ENCODE measurements at places on chromosomes 7 and 10. TPM values are rescaled to one million over a fixed set of nuclear protein-coding genes. Genes with fewer than 3 reads are reported as not detected.

Gene FXYD4
- 3.1 TPM for total RNA-seq

GRCh38 chr7:80453699-80454340 lies 58.0 kb downstream of the GNAT3 start:
- no peak overlapping the region for H3K27ac ChIP-seq
- no peaks in the 10 kb centered on the region for H3K27me3 ChIP-seq
- no peaks in the 10 kb centered on the region for H3K4me1 ChIP-seq
- H3K36me3 ChIP-seq, result no peaks in the 10 kb centered on the region

Gene CROT
- 21.9 TPM for total RNA-seq

DNA sequence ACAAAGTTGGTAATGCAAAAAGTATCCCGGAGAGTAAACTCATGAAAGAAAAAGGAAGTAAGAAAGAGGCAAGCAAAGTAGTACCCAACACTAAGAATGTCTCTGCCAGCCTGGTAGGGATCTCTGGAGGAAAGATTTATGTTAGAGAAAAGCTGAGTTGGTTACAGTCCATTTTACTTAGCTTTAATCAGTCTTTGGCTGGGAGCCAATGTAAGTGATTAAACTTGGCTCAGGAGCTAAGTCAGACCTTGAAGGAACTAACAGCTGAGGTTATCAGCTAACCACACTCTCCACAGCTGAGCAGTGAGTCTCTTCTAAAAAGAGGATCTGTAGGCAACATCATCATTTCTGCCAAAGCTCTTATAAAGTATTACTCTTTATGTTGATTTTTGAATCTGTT lies 148.0 kb downstream of the ANKRD7 start:
- DNase-seq, result no peak
- no peak overlapping the region for H3K27ac ChIP-seq
- no peaks in the 10 kb centered on the region for H3K36me3 ChIP-seq
- no peaks in the 10 kb centered on the region for H3K27me3 ChIP-seq
- H3K4me3 ChIP-seq, result no peak overlapping the region
- H3K4me1 ChIP-seq, result no peaks in the 10 kb centered on the region

GRCh38 chr7:41135511-41135910 lies 567.4 kb downstream of the INHBA start:
- peaks cover 13% of the 10 kb centered on the region for H3K4me1 ChIP-seq
- H3K27me3 ChIP-seq, result no peaks in the 10 kb centered on the region
- no peak for DNase-seq
- H3K36me3 ChIP-seq, result no peaks in the 10 kb centered on the region

- H3K4me3 ChIP-seq, result no peak overlapping the region
- no peaks in the 10 kb centered on the region for H3K27me3 ChIP-seq
- peak overlapping the region; percentile 24 for H3K27ac ChIP-seq
- peaks cover 9% of the 10 kb centered on the region for H3K4me1 ChIP-seq
- H3K36me3 ChIP-seq, result peaks cover 21% of the 10 kb centered on the region
These were observed 28.4 kb downstream of the CDK6 start for GRCh38 chr7:92808006-92808405.

DNA sequence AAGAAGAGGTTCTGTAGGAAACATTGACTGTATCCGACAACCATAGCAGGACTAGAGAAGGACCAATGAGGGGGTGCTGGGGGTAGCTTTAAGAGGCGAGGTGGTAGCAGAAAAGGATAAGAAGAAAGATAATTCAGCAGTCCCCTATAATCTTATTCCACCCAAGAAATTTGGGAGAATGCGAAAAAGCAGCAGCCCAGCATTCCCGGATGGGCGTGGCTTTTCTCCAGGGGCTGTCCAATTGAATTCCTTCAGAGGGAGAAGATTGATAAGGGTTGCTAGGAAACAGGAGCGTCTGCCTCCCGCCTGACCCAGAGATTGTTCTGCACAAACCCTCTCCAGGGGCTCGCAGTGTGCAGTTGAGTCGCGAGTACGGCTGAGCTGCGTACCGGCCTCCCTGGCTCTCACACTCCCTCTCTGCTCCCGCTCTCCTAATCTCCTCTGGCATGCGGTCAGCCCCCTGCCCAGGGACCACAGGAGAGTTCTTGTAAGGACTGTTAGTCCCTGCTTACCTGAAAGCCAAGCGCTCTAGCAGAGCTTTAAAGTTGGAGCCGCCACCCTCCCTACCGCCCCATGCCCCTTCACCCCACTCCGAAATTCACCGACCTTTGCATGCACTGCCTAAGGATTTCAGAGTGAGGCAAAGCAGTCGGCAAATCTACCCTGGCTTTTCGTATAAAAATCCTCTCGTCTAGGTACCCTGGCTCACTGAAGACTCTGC lies at the start of gene GRM3:
TSS of gene GRM3 (plus strand) at position 349 of the 721 bp plus-strand sequence. CDS start 121,237 bp downstream, outside the sequence.
- H3K36me3 ChIP-seq, result no peaks in the 10 kb centered on the region

DNA sequence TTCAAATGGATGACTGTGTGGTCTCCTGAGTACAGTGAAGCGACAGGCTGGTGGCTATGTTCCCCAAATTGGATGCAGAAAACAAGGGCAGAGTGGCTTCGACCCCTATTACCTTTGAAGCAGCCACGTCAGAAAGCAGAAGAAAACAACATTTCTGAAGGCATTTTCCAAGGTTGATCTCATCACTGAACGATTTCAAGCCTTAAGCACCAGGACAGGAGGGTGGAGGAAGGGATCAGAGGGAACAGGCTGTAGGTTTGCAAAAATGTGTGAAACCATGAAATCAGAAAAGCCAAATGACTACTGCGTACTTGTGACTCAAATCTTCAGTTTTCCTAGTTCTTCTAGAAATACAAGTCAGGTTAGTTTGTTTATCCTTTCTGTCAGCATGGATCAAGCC lies 181.0 kb upstream of the TMEM106B start:
- H3K36me3 ChIP-seq, result no peaks in the 10 kb centered on the region
- no peak overlapping the region for H3K4me3 ChIP-seq
- no peak overlapping the region for H3K27ac ChIP-seq
- no peaks in the 10 kb centered on the region for H3K27me3 ChIP-seq
- no peak for DNase-seq

DNA sequence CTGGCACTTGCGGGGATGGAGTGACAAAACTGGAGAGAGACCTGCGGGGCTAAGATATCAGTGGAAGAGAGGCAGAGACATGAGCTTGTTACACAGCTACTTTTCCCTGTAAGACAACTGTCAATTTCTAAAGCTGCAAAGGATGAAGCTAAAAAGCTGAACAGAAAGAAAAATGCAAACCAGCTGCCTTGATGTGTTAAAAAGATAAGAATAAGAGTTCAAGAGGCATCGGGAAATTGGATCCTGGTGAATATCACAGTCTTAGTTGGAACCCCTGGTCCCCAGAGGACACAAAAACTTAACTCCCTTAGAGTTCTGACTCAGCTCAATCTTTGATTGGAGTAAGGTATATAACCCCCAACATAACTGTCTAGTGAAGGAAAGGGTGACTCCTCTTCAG lies 38.8 kb downstream of the VPS41 start:
- no peak overlapping the region for H3K27ac ChIP-seq
- no peak for DNase-seq
- H3K36me3 ChIP-seq, result no peaks in the 10 kb centered on the region
- no peak overlapping the region for H3K4me3 ChIP-seq

Gene HOXA2
- 26.8 TPM for total RNA-seq

GRCh38 chr10:35827783-35828182 lies 185.7 kb upstream of the FZD8 start:
- no peak for DNase-seq
- H3K36me3 ChIP-seq, result no peaks in the 10 kb centered on the region
- no peaks in the 10 kb centered on the region for H3K4me1 ChIP-seq
- H3K27me3 ChIP-seq, result peaks cover 4% of the 10 kb centered on the region

Gene GIMAP7
- not detected for total RNA-seq

- no peak for DNase-seq
- no peak overlapping the region for H3K27ac ChIP-seq
- peaks cover 3% of the 10 kb centered on the region for H3K27me3 ChIP-seq
- peaks cover 48% of the 10 kb centered on the region for H3K4me1 ChIP-seq
- H3K4me3 ChIP-seq, result no peak overlapping the region
These were observed 175.8 kb downstream of the TRIL start for GRCh38 chr7:28782362-28782761.

DNA sequence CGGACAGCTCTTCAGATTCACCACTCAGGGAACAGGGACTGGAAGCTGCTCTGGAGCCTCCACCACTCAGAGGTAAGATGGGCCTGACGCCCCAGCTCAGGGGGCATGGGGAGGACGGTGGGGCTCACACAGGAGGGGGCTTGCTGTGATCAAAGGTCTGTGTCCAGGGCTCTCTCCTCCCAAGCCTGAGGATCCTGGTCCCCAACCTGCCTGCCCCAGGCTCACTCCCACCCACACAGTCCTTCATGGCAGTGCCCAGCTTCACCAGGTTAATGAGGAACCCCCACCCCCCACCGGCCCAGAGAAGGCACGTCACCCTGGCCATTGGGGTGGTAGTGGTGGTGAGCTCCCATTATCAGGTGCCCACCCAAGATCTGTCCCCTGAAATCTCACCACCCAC lies 926.7 kb upstream of the ZNF722 start:
- no peaks in the 10 kb centered on the region for H3K36me3 ChIP-seq
- H3K27ac ChIP-seq, result no peak overlapping the region
- peak; percentile 59 for DNase-seq

DNA sequence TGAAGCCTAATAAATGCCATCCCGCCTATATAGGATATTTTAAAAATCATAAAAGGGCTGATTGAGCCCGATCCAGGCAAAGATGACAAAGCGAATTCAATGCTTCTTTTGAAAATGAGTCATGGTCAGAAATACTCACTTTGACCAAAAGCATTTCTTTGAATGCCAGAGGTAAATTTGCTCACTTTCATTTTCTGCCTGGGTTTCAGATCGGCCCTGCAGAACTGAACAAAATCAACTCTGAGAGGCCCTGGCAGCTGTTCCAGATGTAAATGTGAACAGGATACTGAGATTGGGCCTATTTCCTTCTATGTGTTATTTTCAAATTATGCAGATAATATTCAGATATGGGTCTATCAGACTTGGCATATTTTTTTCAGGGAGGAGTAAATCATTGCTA lies 114.8 kb upstream of the ARID5B start:
- no peaks in the 10 kb centered on the region for H3K4me1 ChIP-seq
- H3K27me3 ChIP-seq, result no peaks in the 10 kb centered on the region
- H3K27ac ChIP-seq, result no peak overlapping the region
- DNase-seq, result no peak
- H3K36me3 ChIP-seq, result no peaks in the 10 kb centered on the region

- no peak for DNase-seq
- H3K36me3 ChIP-seq, result peaks cover 26% of the 10 kb centered on the region
- peak overlapping the region; percentile 48 for H3K27ac ChIP-seq
- no peaks in the 10 kb centered on the region for H3K27me3 ChIP-seq
These were observed 104.6 kb downstream of the HIPK2 start for GRCh38 chr7:139673230-139673629.

- H3K4me1 ChIP-seq, result peaks cover 19% of the 10 kb centered on the region
- H3K36me3 ChIP-seq, result peaks cover 4% of the 10 kb centered on the region
- H3K27me3 ChIP-seq, result peaks cover 28% of the 10 kb centered on the region
- H3K4me3 ChIP-seq, result no peak overlapping the region
These were observed 151.3 kb upstream of the BMPER start for GRCh38 chr7:33753881-33754525.

Gene PMPCB
- total RNA-seq, result 70.8 TPM

Gene FBXL13
- total RNA-seq, result 1.1 TPM

Gene CREB3L2
- total RNA-seq, result 85.8 TPM

DNA sequence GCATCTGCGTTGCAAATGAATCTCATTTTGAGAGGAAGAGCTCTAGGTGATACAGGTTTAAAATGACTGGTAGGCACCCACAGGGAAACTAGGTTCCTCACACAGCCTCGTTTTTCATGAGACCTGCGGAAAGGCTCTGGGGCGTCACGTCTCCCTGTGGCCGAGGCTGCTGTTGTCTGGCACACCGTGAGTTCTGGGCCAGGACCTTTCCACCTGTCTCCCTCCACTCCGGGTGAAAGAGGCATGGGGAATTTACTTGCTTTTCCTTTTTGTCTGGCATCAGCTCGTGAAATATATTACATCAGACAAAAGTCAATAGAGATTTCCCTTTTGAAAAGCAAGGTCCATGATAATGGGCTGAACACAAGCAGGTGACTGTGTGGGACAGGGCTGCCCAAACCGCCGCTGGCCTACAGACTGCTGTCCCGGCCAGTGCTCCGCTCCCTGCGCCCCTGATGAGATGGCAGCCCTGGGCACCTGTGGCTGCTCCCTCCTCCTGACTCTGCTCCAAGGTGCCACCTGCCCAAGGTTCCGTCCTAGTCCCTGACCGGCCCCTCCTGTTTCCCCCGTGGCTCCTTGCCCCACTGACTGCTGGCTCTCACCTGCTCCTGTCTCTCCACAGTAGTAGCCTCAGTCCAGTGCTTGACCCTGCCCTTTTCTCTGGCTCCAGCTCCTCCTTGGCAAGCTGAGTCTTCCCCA lies 109.6 kb downstream of the NKX6-2 start:
- H3K27ac ChIP-seq, result no peak overlapping the region
- H3K36me3 ChIP-seq, result peaks cover 8% of the 10 kb centered on the region
- DNase-seq, result peak; percentile 45
- no peak overlapping the region for H3K4me3 ChIP-seq
- H3K4me1 ChIP-seq, result no peaks in the 10 kb centered on the region

GRCh38 chr7:130380861-130381455 lies 664 bp downstream of the CPA1 start:
- H3K36me3 ChIP-seq, result peaks cover 11% of the 10 kb centered on the region
- peak overlapping the region; percentile 62 for H3K27ac ChIP-seq
- H3K4me3 ChIP-seq, result no peak overlapping the region
- no peaks in the 10 kb centered on the region for H3K27me3 ChIP-seq
- DNase-seq, result no peak

Gene GIMAP6
- total RNA-seq, result not detected

GRCh38 chr7:83534488-83534887 lies 114.5 kb downstream of the SEMA3E start:
- H3K4me1 ChIP-seq, result peaks cover 8% of the 10 kb centered on the region
- no peaks in the 10 kb centered on the region for H3K36me3 ChIP-seq
- DNase-seq, result no peak
- H3K27ac ChIP-seq, result no peak overlapping the region

Gene TMEM248
- total RNA-seq, result 71.6 TPM

- no peaks in the 10 kb centered on the region for H3K27me3 ChIP-seq
- H3K27ac ChIP-seq, result peak overlapping the region; percentile 61
- peaks cover 25% of the 10 kb centered on the region for H3K4me1 ChIP-seq
- H3K36me3 ChIP-seq, result peaks cover 38% of the 10 kb centered on the region
- no peak overlapping the region for H3K4me3 ChIP-seq
These were observed 9.3 kb upstream of the SPOCK2 start for GRCh38 chr10:72097448-72098300.

- peaks cover 13% of the 10 kb centered on the region for H3K4me1 ChIP-seq
- no peak overlapping the region for H3K27ac ChIP-seq
- H3K4me3 ChIP-seq, result peak overlapping the region; percentile 51
- no peaks in the 10 kb centered on the region for H3K27me3 ChIP-seq
- no peak for DNase-seq
These were observed 3.4 kb upstream of the CDK13 start for GRCh38 chr7:39946693-39947092.

GRCh38 chr7:15370441-15370840 lies 191.4 kb downstream of the AGMO start:
- no peaks in the 10 kb centered on the region for H3K4me1 ChIP-seq
- DNase-seq, result no peak
- no peak overlapping the region for H3K4me3 ChIP-seq
- no peak overlapping the region for H3K27ac ChIP-seq
- no peaks in the 10 kb centered on the region for H3K36me3 ChIP-seq

Data from type B pancreatic cell (in vitro differentiated cells).